Hepatocyte (in vitro differentiated cells): ENCODE measurements at places on chromosomes 11 and 22.

DNA sequence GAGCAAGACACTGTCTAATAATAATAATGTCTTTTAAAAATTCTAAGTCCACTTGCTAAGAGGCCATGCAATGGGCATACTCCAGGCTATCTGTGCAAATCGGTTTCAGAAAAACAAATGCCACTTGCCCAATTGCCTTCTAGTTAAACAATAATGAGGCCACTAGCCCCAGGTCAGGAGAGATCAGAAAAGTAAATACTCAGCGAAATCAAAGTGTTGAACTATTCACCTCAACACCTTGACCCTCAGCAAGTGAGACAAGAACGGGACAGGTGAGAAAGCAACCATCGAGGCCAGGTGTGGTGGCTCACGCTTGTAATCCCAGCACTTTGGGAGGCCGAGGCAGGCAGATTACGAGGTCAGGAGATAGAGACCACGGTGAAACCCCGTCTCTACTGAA lies 72.3 kb upstream of the SYN3 start:
- DNase-seq, result no peak

- DNase-seq, result no peak
Observed at GRCh38 chr11:8002676-8003075, 15.5 kb downstream of the EIF3F start.

DNA sequence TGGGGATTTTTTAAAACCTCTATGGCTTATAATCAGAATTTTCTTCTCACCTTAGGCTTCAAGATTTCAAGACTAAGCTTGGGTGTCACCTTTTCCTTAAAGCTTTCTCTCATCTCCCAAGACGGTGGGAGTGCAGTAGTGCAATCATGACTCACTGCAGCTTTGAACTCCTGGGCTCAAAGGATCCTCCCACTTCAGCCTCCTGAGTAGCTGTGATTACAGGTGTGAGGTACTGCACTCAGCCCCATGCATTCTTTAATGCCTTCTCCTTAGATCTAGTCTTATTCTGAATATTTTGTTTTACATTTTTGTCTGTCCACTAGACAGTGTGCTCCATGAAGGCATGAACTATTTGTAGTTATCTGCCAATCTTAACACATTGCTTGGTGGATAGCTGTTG lies 55.7 kb upstream of the FAT3 start:
- no peak for DNase-seq

DNA sequence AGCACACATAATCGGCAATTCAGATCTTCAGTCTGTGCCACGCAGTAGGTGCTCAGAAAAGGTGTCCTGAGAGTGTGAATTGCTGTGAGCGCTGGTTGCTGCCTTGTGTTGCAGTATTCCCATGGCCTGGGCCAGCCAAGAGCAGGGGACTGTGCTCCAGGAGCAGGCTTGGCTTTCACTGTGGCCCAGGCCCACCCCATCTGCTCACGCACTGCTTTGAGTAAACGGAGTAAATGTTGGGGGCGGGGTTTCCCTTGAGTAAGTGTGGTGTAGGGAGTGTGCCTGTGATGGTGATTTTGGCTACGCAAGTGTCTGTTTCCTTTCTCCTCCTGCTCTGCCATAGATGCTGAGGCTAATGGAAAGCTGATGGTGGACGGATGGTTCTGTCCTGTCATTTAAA lies 2.3 kb downstream of the CTTN start:
- DNase-seq, result no peak

GRCh38 chr11:119791701-119792151 lies 62.7 kb upstream of the NECTIN1 start:
- peak; percentile 28 for DNase-seq

DNA sequence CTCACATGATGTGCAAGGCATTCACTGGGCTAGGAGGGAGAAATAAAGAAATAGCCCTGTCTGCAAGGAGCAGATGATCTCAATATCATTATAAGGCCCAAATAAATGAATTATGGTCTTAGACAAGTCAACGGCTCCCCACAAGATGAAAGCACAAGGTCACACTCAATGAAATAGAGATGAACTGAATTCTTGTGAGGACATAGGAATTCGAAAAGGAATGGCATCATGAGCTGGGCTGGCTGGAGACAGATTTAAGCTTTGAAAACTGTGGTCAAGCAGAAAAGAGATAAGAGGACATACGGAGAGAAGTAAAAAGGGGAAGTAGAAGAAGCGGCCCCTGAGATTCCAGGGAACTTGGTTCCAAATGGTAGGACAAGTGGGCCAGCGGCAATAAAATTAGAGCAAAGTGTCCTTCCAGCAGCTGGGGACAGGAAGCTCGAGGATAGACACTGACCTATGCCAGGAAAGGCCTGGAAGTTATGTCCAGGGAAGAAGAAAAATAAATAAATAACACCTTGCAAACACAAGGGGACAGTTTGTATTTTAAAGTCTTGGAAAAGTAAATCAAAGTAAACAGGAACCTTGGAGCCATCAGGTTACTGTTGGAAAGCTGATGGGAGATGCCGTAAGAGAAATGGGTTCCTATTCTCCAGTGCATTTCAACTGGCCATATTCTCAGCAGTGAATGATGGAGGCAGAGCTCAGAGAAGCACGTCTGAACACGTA lies 37.8 kb downstream of the GALNT18 start:
- no peak for DNase-seq

GRCh38 chr22:17890892-17891291 lies 116.6 kb upstream of the BID start:
- no peak for DNase-seq

GRCh38 chr11:117070016-117070415 lies 28.2 kb downstream of the SIK3 start:
- no peak for DNase-seq

DNA sequence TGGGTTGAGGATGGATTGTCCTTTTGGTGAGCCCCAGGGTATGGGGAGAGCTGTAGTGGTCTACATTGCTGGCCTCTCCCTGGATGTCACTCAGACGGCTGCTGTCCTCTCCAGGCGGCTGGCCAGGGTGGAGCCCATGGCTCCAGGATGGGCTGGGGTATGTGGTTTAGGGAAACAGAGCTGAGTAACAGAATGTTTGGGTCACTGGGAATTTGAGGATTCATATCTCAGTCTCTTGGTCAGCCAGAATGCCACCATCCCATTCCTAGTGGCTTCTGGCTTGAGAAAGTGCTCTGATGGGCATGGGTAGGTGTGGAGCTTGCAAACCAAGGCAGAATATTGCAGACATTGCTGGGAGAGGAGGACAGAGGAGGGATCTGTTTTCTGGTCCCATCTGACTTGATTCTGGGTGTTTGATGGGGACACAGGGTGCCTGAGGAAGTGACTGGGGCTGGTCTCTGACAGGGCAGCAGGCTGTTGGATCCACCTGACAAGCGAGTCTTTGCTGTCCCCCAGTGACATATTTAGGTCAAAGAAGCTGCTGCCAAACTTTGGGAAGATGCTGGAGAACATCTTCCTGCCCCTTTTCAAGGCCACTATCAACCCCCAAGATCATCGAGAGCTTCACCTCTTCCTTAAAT lies 41.4 kb downstream of the AMPD3 start:
- DNase-seq, result no peak

DNA sequence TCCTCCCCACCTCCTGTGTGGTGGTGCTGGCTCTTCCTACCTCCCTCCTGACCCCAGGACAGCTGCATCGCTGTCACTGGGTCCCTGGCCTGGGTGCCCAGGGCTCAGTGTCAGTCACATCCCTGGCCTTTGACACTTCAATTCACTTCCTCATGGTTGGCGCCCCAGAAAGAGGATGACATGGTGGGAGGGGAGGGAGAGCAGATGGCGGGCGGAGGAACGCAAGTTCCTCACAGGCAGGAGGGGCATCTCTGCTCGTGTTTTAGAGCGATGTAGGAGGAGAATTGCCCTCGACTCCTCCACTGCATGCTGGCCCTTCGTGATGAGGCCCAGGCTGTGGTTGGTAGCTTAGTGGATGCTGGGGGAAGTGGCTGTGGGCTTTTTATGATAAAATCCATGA lies 35.1 kb upstream of the KRTAP5-7 start:
- DNase-seq, result no peak

- DNase-seq, result no peak
Observed at GRCh38 chr11:134701564-134702165, 289.6 kb upstream of the B3GAT1 start.

GRCh38 chr11:108218912-108219783 lies 3.3 kb downstream of the NPAT start:
- DNase-seq, result no peak

GRCh38 chr22:23285734-23286133 lies 105.4 kb downstream of the BCR start:
- no peak for DNase-seq

DNA sequence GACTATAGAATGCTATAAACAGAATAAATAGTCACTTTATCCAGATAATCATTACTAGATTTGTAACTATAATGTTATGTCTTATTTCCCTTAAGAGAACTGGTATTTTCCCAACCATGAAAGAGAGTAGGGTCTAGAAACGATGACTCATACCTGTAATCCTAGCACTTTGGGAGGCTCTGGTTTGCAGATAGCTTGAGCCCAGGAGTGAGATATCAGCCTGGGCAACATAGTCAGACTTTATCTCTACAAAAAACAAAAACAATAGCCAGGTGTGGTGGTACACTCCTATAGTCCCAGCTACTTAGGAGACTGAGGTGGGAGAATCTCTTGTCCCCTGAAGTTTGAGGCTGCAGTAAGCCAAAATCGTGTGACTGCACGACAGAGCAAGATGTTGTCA lies 30.9 kb downstream of the OR52A5 start:
- DNase-seq, result no peak

DNA sequence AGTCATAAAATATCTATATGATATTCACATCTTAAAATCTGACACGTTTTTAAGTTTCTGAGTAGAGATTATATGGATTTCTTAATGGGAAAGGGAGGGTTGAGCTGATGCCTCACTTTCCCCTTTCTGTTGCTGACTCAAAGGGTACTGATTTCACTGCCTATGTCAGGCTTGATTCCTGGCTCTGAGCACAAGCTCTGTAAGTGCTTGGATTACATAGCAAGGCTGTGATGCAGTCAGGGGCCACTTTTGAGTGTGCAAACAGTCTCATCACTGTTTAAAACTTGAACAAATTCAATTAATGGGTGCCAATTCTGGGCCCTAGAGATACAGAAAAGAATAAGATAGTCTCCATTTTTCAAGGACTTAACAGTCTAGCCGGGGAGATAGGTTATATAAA lies 14.4 kb downstream of the ATXN10 start:
- DNase-seq, result peak; percentile 28

DNA sequence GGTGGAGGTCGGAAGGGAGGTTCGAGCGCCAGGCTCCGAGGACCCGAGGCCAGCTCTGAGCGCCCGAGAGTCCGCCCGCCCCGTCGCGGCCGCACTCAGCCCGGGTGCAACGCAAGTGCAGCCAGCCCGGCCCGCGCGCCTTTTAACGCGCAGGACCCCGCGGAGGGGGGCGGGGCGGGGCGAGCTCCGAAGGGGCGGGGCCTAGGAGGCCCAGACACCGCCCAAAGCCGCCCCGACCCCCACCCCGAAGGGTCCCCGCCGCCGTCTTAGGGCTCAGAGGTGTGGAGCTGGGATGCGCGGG lies at the start of gene PHOX2A:
PHOX2A (minus strand) TSS at position 117 of the 301 bp plus-strand sequence. CDS start 172 bp downstream, outside the sequence.
- DNase-seq, result no peak

- no peak for DNase-seq
Observed at GRCh38 chr11:123211981-123212380, 16.9 kb upstream of the CLMP start.

DNA sequence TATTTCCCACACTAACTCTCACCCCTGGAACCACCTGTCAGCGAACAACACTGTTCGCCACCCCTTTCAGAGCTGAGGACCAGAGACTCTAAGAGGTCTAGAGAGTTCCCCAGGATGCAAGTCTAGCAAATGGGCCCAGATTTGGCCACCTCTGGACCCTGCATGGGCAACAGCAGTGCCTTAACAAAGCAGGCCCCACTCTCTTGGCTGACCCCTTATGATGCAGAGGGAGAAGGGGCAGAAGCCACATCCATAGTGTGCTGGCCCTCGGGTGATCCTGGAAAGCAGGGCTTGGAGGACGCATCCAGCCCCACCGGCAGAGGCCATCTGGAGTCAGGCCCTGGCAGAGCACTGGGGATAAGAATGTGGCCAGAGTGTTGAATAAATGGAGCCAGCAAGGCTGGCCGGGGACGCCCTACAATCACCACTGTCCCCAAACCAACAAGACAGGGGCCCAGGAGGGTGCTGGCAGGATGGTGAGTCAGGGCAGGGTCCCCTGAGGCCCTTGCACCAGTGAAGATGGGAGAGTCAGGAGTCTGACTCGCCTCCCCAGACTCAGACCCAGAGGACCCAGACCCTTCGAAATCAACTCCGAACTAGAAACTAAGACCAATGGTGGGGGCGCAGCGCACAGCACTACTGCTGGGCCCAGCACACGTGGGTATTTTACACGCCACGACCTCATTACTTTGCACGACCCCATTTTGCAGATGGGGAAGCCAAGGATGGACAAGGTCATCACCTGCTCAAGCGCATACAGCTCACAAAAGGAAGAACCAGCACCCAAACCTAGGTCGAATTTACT lies 6.5 kb downstream of the CSNK1E start:
- DNase-seq, result peak; percentile 3

DNA sequence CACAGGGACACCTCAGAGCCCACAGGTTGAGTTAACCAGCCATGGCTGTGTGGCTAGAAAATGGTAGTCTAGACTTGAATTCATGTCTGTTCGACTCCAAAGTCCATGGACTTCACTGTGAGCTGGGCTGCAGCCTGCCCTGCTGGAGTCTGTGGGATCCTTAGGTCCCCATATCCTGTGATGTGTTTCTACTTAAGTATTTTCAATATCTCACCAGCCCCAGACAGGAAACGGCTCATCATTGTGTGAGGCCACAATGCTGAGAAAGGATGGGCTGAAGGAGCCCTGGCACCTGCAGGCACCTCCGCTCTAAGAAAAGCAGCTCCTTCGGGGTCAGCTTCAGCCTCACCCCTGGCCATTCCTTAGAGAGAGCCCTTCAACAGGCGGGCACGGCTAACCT lies 93.1 kb downstream of the NAT10 start:
- no peak for DNase-seq

- no peak for DNase-seq
Observed at GRCh38 chr11:96213500-96213899, 129.5 kb downstream of the MAML2 start.

DNA sequence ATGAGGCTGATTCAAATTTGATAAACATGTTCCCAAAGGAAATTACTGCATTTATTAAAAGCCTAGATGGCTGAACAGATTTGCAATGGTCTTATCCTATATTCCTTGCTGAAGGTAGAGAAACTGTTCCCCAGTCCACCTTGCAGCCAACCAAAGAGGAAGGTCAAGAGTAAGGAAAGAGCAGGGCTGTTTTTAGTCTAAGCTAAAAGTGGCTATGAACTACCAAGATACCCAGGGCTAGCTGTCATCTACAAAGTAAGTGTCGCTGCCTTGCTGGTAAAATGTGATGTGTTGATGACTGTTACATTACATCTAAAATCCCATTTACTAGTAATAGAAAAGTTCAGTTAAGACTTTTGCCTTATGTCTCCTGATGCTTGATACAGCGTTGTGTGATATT lies 290.1 kb upstream of the MPPED2 start:
- DNase-seq, result no peak

DNA sequence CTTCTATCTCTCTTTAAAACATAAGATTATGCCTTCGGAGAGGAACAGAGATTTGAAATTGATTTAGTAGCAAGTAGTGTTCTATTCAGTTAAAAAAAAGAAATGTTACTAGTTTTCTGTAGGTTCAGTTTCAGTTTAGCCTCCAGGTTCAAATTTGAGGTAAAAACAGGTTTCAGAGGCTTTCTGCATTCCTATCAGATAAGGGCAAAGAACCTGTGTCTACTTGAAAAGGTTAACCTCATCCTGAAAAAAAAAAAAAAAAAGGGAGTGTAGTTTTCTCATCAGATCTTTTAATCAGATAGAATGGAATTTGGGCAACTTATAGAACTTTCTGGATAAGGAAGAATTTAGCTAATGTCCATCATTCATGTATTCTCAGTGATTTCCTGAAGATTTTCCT lies 12.1 kb downstream of the C11orf97 start:
- DNase-seq, result no peak
